H9 (cell line): ENCODE measurements at places on chromosomes 12 and 14.

- no peaks in the 10 kb centered on the region for H3K27me3 ChIP-seq
- H3K27ac ChIP-seq = no peak overlapping the region
- no peaks in the 10 kb centered on the region; the same call in 2 of the 3 replicates for H3K36me3 ChIP-seq
- DNase-seq = peak; percentile 47
- no peaks in the 10 kb centered on the region; the same call in 1 of the 2 replicates for H3K4me1 ChIP-seq
These were observed 86.3 kb downstream of the ASCL1 start for GRCh38 chr12:103043531-103044486.

DNA sequence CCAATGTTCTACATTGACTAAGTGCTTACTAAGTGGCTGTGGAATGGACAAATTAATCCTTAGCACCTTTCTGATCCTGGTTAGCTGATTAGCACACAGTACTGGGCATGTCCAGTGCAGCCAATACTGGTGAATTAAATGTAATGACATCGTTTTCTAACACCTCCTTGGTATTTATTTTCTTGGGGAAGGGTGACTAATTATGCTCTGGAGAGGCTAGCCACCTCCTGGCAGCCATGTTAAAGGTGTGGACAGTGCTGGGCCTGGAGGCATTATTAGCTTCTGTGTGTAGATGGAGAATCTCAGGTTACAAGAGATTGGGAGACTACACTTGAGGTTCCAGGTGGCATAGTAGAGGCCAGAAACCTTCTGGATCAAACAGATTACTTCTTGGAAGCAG lies 230.9 kb upstream of the DDHD1 start:
- no peaks in the 10 kb centered on the region for H3K36me3 ChIP-seq
- no peak overlapping the region for H3K4me3 ChIP-seq
- DNase-seq = no peak
- no peak overlapping the region for H3K27ac ChIP-seq
- H3K4me1 ChIP-seq = no peaks in the 10 kb centered on the region

GRCh38 chr12:57727758-57728395 lies 10.7 kb downstream of the AGAP2 start:
- H3K4me1 ChIP-seq = no peaks in the 10 kb centered on the region; the same call in 1 of the 2 replicates
- no peak overlapping the region for H3K27ac ChIP-seq
- H3K27me3 ChIP-seq = peaks cover 20% of the 10 kb centered on the region; the same call in 1 of the 2 replicates
- H3K36me3 ChIP-seq = no peaks in the 10 kb centered on the region
- DNase-seq = peak; percentile 89
- H3K4me3 ChIP-seq = peak overlapping the region; percentile 78

- no peak overlapping the region for H3K4me3 ChIP-seq
- H3K36me3 ChIP-seq = no peaks in the 10 kb centered on the region
- H3K4me1 ChIP-seq = no peaks in the 10 kb centered on the region
- no peaks in the 10 kb centered on the region for H3K27me3 ChIP-seq
- DNase-seq = no peak
These were observed 155.3 kb downstream of the ADAMTS20 start for GRCh38 chr12:43396671-43397070.
